ENCODE measurements at places on chromosomes 11 and 22. TPM values are rescaled to one million over a fixed set of nuclear protein-coding genes. Genes with fewer than 3 reads are reported as not detected.

The PIWIL4 gene
- 1.8 TPM for total RNA-seq

The FAT3 gene
- 0.33 TPM for total RNA-seq

The SULT4A1 gene
- not detected for total RNA-seq

- H3K36me3 ChIP-seq = peaks cover 18% of the 10 kb centered on the region
- H3K27ac ChIP-seq = peak overlapping the region; percentile 86
- DNase-seq = peak; percentile 72
- H3K27me3 ChIP-seq = no peaks in the 10 kb centered on the region
- H3K4me1 ChIP-seq = peaks cover 14% of the 10 kb centered on the region
Measured at GRCh38 chr22:41285441-41285819, 557 bp downstream of the RANGAP1 start.

DNA sequence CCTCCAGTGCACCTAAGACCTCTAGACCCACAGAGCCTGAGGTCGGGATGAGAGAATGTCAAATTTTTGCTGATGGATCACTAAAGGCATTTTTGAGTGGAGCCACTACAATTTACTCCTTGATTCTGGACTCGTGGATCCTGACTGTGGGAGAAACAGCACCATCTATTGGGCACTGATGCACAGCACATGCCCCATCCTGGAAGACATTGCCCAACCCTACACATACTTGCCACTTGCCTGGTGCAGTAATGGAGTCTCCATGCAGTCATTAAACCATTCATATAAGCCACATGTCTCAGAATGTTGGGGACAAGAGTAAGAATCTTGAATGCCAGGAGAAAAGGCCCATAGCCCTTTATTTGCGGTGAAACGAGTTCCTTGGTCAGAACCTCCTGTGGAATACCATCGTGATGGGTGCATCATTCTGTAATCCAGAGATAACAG, 103.9 kb downstream of the GGTLC2 start:
- peak; percentile 72 for DNase-seq
- H3K36me3 ChIP-seq = no peaks in the 10 kb centered on the region
- no peak overlapping the region for H3K4me3 ChIP-seq
- no peak overlapping the region for H3K27ac ChIP-seq
- H3K4me1 ChIP-seq = no peaks in the 10 kb centered on the region
